ENCODE measurements at places on chromosomes 5 and 9.

- DNase-seq: no peak
Measured at GRCh38 chr9:97397220-97397619, 14.7 kb upstream of the TDRD7 start.

- DNase-seq: no peak
Measured at GRCh38 chr9:126420643-126421564, 94.3 kb downstream of the MVB12B start.

DNA sequence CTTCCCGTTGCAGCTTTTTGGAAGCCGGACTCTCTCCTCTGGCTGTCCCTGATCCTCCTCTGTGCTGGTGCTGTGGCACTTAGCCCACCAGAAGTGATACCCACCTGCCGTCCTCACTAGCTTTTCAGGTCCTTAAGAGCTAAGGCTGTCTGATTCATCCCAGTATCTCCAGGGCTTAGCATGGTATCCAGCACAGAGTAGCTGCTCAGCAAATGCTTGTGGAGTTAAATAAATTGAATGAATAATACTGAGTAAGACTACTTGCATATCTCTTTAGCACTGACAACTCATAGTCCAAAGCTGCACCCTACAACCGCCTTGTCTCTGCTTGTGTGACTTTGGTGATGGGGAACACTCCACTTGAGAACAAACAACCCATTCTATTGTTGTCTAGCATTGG lies 7.7 kb upstream of the XPA start:
- no peak for DNase-seq

DNA sequence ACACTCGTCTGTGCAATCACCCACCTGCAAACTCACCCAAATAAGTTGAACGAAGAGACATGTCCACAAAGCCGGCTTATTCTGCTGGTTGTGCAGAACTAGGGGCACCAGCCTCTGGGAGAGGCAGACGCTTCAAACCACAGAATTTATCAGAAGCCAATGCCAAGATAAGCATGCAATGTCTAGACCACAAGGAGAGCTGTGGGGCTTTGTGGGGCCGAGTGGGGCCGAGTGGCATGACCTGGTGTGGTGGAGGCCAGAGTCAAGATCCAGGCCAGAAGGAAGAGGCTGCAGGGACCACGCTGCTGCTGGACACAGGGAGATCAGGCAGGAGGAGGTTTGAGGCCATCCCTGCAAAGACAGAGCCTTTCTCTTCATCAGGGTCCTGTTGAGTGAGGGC lies 259.0 kb downstream of the IRX2 start:
- no peak for DNase-seq

GRCh38 chr5:135269199-135269598 lies 129.8 kb downstream of the MACROH2A1 start:
- DNase-seq: no peak

Measured in T-helper 9 cell (primary cell).